ENCODE measurements at places on chromosomes 3 and 15. TPM values are rescaled to one million over a fixed set of nuclear protein-coding genes. Genes with fewer than 3 reads are reported as not detected.

Gene MST1
- total RNA-seq, result 9.3 TPM

DNA sequence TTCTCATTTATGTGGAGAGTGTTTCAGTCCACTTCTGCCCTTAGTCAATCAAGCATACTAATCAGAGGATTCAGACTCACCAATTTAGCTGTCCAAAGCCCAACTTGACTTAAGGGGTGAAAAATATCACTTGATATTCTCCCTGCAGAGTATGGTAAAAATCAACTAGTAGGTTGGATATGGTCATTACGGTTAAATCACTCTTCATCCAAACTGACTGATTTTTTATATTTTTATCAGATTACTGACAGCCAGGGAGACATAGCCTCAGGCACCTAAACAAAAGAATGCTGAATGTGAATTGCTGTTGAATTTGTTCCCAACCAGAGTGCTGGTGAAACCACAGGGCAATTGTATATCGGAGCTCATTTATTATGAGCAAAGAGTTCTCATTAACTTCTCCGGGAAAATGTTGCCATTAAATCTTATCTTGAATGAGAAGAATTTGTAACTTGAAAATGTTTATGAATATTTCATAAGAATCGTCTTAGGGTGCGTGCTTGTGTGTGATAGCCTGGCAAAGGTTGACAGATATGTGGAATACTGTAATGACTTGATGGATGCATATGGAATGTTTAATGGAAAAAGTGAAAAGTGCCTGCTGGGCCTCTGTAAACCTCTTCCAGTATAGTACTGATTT, 411.2 kb downstream of the NAALADL2 start:
- H3K4me1 ChIP-seq, result no peaks in the 10 kb centered on the region
- no peak overlapping the region for H3K27ac ChIP-seq
- H3K27me3 ChIP-seq, result no peaks in the 10 kb centered on the region
- H3K36me3 ChIP-seq, result no peaks in the 10 kb centered on the region
- no peak for DNase-seq
- H3K4me3 ChIP-seq, result no peak overlapping the region

DNA sequence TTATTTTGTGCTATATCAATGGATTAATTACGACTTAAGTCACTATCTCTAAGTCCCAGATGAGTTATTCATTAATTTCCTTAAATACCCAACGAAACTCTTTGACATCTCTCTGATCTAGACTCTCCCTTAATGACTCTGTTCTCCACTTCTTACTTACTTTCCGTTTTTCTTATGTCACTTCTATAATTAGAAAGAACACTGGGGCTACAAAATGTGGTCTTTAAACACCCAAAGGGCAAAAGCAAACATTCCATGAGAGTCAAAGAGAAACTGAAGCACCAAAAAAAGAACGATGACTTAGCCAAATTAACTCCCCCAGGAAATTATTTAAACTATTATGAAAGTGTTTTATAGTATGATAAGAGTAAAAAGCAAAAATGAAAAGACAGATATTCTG, 166.4 kb upstream of the UBE2E2 start:
- peaks cover 20% of the 10 kb centered on the region for H3K36me3 ChIP-seq
- H3K4me1 ChIP-seq, result no peaks in the 10 kb centered on the region
- no peak overlapping the region for H3K4me3 ChIP-seq
- no peaks in the 10 kb centered on the region for H3K27me3 ChIP-seq

Gene WDR53
- total RNA-seq, result 22.3 TPM

GRCh38 chr15:48636511-48636910, 9.0 kb downstream of the FBN1 start:
- no peaks in the 10 kb centered on the region for H3K27me3 ChIP-seq
- H3K4me3 ChIP-seq, result no peak overlapping the region
- H3K27ac ChIP-seq, result no peak overlapping the region
- H3K4me1 ChIP-seq, result 0 out of 2 replicates have a peak, but pooled peaks cover 2% of the 10 kb centered on the region

All from H9 (cell line).